Posterior vena cava (tissue), 2 donors: ENCODE measurements at places on chromosomes 5 and 9. TPM values are rescaled to one million over a fixed set of nuclear protein-coding genes. Genes with fewer than 3 reads are reported as not detected.

DNA sequence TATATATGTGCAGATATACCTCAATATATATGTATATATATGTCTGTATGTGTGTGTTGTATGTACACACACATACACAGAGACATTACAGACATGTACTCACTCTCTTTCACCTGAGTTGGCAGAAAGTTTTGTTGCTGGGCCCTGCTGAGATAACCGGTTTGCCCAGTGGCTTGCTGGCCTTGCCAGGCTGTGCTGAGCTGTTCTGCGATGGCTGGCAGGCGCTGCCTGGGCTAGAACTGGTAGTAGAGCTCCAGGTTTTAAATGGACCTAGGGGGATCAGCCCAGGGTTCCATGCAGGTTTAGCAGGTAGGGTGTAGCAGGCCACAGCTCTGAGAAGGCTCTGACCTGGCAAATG lies 394.3 kb downstream of the GADD45G start:
- DNase-seq: no peak

DNA sequence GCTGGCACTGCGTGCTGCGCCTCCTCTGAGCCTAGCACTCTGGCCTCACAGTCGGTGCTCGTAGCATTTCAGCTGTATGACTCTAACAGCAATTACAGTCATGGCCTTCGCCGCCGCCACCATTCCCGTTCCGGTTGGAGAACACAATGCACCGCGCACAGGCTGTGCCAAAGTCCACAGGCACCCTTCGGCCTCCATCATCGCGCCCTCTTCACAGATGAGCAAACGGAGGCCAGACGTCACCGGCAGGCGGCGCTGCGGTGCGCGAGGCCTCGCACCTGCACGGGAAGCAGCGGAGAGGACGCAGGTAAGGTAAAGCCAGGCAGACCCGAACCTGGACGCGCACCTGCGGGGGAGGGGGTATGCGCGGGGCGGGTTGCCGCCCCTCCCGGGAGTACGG lies 128.9 kb downstream of the BARX1 start:
- DNase-seq: peak; percentile 76

GRCh38 chr5:73644385-73644963 lies 18.5 kb downstream of the ARHGEF28 start:
- no peak for DNase-seq

- no peak for DNase-seq
These were observed 133.4 kb downstream of the ADAMTS19 start for GRCh38 chr5:129593525-129593924.

The BAAT gene
- total RNA-seq: not detected

The HAVCR2 gene
- 16.1 TPM for total RNA-seq
